ENCODE measurements at places on chromosomes 3 and 15.
A peak's percentile ranks its signal among the peaks of the same experiment; 100 is the strongest.

DNA sequence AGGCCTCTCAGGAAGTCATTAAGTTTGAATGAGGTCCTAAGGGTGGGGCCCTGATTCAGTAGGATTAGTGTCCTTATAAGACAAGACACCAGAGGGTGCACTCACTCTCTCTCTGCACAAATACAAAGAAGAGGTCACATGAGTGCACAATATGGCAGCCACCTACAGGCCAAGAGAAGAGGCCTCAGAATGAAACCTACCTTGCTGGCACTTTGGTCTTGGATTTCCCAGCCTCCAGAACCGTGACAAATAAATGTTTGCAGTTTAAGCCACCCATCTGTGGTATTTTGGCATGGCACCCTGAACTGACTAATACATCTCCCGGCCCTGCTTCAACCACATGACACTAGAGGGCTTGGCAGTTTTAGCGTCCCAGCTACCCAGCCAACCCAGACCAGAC is 73.9 kb upstream of the CHRNB4 start:
- DNase-seq = no peak

GRCh38 chr3:10344147-10344943 is 23.4 kb upstream of the SEC13 start:
- no peak for DNase-seq

DNA sequence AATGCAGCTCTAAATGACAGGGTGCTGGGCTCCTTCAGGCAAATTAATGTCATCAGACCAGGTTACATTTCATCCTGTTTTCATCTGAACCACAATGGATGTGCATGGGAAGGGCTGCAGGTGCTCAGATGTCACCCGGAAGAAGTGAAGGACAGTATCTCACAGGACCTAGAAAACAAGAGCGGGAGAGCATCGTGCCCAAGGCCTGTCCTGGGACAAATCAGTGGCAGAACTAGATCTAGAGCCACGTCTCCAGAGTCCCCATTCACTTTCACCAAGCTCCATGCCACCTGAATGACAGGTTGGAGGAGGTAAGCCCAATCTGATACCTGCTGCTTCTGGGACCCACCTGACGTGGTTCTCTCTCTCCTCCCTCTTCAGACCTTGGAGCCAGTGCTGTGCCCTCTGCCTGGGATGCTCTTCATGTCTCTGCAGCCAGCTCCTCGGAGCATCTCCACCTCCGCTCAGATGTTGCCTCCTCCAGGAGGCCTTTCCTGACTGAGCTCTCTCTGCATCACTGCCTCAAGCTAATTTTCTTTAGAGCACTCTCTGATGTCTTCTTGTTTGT is 77.3 kb downstream of the CPN2 start:
- DNase-seq = peak; percentile 32

DNA sequence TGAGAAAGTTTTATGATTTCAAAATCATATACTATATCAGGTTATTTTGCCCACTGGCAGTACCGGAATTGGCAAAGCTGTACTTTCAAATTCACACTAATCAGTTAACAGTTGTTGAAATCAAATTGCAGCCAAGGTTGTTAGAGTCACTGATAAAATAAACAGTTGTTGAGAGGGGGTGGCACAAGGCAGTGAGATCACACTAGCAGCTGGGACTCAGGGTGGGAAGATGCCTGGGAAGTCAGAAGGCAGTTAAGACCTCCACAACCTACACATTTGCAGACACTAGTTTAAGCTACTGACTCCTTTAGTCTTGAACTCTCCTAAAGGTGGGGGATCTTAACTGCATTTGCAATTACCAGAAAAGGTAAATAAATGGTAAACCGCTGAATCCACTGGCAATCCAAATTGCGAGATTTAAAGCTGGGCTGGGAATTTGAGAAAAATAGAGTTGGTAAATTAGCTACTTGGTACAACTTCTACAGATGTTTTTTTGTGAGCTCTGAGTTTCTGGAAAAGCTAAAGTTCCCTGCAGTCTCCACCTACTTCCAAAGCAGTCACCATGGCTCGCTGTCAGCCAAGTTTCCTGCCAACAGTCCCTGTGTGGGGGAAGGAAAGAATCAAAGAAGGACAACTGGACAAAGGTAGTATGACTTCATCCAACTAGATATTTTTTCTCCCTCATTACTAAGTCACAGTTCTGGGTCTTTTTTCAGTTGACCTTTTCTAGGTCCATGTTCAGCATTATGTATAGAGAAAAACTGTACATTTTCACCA is 105.7 kb downstream of the ZNF385D start:
- no peak for DNase-seq

DNA sequence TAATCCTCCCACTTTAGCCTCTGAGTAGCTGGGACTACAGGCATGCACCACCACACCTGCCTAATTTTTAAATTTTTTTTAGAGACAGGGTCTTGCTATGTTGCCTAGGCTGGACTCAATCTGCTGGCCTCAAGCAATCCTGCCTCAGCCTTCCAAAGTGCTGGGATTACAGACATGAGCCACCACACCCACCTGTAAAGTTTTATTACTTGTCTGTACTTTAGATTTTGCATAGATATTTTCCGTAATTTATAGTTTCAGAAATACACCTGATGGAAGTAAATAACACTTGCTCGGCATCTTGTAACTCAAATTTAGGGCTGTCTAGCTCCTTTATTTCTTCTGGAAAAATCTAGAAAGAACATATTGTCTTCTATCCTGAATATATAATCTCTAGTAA is 5.8 kb downstream of the DZIP3 start:
- no peak for DNase-seq

- no peak for DNase-seq
These were observed 880 bp upstream of the CHRNA7 start for GRCh38 chr15:32029409-32029861.

DNA sequence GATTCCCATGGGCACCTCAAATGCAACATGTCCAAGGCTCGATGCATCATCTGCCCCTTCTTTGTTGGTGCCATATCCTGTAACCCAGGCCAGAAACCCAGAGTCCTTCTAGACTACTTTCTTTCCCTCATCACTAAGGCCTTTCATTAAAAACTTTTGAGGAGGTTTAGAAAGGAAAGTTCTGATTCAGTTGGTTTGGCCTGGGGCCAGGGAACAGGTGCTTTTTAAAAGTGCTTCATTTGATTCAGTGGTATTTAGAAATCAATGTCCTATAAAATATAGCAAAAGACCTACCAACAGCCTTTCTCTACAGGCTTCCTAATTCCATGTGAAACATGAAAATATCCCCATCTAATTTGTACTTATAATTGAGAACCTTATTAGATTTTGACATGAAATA is 341.9 kb upstream of the RORA start:
- DNase-seq = no peak

DNA sequence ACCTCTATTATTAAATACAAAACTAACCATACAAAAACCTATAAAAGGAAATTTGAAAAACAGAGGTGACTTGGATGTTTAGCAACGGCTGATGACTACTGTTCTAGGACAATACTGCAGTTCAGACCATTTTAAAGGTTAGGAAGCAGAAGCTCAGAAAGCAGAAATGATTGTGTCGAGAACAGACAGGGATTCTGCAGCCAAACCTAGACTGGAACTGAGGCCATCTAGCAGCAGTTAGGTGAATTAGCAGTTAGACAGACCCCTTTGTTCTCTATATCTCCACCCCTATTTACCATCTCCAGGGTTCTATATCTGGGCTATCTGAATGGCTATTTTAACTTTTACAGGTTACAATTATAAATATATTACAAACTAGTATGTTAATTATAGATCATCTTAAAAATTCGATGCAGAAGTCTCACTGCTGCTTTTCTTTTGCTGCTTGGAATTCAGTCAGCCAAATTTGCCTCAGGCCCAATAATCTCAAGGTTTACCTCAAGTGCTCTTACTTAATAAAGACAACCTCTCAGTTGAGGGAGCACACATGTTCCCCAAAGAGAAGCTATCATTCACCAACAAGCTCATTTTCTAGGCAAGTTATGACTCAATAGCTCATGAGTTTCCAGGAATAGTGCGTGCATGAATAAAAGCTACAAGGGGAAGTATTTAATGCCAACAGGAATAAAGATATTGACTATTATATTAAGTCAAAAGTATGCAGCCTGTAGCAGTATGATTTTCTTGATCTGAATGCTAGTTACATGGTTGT is 9.3 kb upstream of the IL1RAP start:
- DNase-seq = no peak
